ENCODE measurements at places on chromosomes 2 and 18. TPM values are rescaled to one million over a fixed set of nuclear protein-coding genes. Genes with fewer than 3 reads are reported as not detected.

DNA sequence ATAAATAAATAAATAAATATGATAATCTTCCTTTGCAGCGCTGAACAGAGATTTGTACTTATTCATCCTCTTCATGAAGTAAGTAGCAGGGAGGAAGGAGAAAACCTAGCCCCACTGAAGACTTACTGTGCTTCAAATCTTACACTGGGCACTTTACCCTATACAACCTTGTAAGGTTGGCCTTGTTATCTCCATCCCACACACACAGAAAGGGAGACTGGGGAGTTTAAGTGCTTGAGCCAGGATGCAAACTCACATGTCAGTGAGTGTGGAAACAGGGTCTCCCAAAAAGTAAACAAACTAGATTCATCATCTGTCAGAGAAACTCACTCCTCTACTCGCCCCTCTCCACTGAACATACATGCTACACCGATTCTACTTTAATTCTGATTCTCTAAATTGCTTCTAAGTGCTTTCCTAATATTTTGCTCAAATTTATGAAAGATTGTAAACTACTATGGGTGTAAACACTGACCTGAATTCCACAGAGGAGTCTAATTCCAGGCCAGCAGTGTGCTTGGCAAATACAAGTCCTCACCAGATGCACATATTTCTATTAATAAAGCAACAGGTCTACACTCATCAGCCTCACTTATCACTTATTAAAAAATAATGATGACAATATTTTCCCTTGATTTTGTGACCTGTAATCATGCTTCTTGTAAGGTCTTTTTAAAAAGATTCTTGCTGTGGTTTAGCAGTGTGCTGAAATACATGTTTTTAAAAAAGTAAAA, 155.5 kb downstream of the TCF4 start:
- no peak for DNase-seq

GRCh38 chr2:50865235-50865634, 166.7 kb downstream of the NRXN1 start:
- no peak for DNase-seq

GRCh38 chr2:37831081-37831780, 93.9 kb upstream of the RMDN2 start:
- DNase-seq, result no peak

GRCh38 chr18:269480-270095, 1.7 kb upstream of the THOC1 start:
- DNase-seq, result no peak

GRCh38 chr2:83104202-83104601, 1354.9 kb downstream of the SUCLG1 start:
- DNase-seq, result no peak

UNC80 gene
- total RNA-seq, result not detected

SH2D6 gene
- total RNA-seq, result 0.96 TPM

LRP2 gene
- 2.2 TPM for total RNA-seq

SERPINB11 gene
- total RNA-seq, result not detected

REG3A gene
- total RNA-seq, result not detected

Data from activated CD8-positive, alpha-beta T cell treated with anti-CD3 and anti-CD28 coated beads for 36 hours (primary cell).